ENCODE measurements at places on chromosomes 2 and 18.

- no peak for DNase-seq
Measured at GRCh38 chr18:59990121-59990823, 90.5 kb downstream of the PMAIP1 start.

DNA sequence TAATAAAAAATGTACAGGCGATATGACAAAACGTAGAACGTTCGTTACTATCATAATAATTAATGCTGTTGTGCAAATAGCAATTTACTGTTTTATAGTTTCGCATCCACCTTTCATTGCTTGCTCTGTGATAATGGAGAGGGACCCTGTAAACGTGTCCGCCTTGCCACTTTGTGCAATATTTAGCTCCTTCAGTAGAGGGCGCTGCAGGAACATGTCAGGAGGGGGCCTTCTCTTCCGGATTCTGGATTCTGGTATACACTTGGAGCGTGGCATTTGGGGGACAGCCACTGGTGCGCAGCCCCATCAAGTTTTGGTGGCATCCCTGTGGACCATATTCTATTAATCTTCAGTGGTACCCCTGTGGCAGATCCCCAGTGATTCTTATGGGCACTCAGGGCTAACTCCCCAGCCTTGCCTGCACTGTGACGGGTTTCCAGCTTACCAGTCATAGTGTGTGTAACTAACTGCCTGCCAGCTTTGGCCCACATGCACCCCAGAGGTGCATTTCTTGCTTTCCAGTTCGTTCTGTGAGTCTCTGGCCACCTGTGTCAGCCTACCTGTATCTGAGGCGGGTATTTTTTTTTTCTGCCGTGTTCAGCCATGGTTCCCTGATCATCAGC, 140.3 kb downstream of the CYRIA start:
- no peak for DNase-seq

GRCh38 chr2:41928526-41928925, 119.3 kb upstream of the PKDCC start:
- DNase-seq, result no peak

DNA sequence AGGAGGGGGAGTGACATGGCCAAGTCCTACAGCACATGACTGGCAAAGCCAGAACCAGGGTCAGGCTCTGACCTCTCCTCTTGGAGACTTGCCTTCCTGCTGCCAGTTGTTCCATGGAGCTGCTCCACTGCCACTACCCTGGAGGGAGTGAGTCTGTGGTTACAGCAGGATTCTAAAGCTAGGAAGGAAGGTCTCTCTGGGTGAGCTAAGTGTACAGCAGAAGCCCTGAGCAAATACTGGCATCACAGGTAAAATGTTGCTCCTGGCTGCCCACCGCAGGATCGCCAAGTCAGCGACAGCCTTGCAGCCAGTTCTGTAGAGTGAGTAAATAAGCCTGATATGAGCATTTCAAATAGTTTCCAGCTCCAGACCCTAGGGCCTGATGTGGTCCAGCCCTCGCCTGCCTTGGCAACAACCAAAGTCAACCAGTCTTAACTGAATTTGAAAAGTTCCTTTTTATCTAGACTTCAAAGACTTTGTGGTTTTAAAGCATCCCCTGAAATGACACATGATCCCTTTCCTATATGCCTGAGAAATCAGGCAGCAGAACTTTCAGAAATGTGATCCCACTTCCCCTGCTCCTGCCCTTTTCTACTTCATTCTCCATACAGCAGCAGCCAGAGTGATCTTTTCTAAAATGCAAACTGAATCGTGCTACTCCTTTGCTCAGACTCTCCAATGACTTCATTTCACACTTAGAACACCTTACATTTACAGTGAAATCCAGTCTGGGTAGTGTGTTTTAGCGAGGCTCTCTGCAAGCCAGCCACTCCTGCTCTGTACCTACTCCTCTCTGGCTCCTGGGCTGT, 114.3 kb downstream of the MGAT5 start:
- DNase-seq, result no peak

- DNase-seq, result no peak
Measured at GRCh38 chr2:165584126-165584654, 114.7 kb downstream of the CSRNP3 start.

- DNase-seq, result no peak
Measured at GRCh38 chr2:199405241-199405640, 52.5 kb downstream of the SATB2 start.

- no peak for DNase-seq
Measured at GRCh38 chr2:177874686-177875085, 197.9 kb downstream of the PDE11A start.

DNA sequence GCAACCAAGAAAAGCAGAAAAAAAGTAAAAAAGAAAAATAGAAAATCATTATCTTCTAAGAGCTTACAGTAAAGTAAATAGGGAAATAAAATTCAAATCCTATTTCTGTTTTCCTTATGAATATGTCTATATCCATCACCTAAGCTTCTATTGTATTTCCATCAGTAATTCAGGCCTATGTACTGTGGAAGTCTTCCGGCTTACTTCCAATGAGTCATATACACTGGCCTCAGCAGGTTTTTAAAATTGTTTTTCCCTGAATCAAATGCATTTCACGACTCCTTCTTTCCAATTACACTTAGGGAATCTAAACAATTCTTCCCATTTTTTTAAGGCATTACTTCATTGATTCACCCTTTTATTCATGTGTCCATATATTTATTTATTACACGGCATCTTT, 164.7 kb downstream of the CCDC102B start:
- DNase-seq, result no peak

DNA sequence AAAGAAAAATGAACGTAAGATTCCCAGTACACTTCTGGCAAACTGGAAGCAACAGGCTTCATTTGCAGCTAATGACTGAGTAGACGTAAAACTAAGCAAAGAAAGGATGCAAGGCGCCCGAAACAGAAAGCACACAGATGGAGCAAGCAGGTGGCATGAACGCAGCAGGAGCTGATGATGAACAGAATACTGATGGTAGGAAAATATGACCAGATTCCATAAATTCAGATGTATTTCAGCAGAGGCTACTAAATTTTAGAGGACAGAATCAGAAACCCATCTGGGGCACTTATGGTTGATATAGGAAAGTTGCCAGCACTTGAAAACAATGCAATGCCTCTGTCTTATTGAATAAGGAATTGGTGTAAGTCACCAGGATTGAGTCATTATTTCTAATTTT, 658.7 kb upstream of the LINC00305 start:
- DNase-seq, result no peak

DNA sequence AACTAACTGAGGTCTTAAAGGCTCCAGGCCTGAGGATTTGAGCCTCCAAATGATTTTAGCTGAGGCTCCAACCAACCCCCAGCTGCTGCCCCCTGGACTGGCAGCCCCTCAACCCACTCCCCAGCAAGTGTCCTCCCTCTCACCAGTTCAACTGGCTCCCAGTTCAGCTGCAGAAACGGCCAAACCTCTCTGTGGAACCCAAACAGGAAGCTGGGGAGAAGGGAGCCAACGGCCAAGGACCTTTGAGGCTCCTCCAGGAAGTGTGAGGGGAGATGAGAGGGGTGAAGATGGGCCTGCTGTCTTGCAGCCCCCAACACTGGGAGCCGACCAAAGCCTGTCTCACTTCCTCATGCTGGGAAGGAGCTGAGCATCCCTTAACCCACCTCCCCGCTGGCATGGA, 24.9 kb downstream of the ZFP36L2 start:
- DNase-seq, result no peak

- no peak for DNase-seq
Measured at GRCh38 chr18:38256366-38256765, 690.8 kb upstream of the CELF4 start.

GRCh38 chr18:76397631-76398030, 97.4 kb downstream of the ZNF516 start:
- no peak for DNase-seq
